HCT116 (cell line): ENCODE measurements at places on chromosomes 16 and 17.

- no peak for DNase-seq
Measured at GRCh38 chr16:75105306-75106061, 11.1 kb downstream of the LDHD start.

DNA sequence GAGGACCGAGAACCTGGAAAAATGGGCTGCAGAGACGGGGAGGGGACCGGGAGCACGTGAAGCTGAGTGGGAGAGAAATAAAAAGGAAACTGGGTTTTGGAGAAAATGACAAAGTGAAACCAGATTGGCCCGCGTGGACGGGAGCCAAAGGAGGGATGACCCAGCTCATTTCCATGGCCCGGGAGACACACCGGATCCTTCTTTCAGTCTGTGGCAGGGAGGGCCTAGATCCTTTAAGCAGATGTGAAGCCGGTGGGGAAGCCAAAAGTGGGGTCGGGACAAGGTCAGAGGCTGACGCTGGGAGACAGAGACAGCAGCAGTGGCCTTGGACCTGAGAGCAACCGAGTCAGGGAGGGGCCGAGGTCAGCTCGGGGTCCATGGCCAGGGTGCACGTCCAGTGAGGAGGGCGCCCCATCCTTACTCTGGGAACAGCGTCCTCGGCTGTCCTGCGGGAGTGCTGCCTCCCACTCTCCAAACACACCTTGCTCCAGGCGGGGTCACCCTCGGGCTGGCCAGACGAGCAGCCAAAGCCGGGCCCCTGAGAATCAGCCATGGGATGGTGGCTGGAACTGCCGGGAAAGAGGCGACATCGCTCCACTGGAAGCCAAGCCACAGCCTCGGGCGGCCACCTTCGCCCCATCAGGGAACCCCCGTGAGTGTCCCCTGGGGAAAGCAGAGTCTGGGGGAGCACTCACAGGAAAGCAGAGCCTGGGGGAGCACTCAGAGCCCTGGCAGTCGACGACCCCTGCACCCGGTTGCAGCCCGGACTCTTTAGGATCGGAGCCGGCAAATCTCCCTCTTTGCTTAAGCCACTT is 17.3 kb downstream of the CA5A start:
- DNase-seq: no peak

GRCh38 chr16:82560805-82561325 is 65.9 kb upstream of the CDH13 start:
- DNase-seq: no peak

DNA sequence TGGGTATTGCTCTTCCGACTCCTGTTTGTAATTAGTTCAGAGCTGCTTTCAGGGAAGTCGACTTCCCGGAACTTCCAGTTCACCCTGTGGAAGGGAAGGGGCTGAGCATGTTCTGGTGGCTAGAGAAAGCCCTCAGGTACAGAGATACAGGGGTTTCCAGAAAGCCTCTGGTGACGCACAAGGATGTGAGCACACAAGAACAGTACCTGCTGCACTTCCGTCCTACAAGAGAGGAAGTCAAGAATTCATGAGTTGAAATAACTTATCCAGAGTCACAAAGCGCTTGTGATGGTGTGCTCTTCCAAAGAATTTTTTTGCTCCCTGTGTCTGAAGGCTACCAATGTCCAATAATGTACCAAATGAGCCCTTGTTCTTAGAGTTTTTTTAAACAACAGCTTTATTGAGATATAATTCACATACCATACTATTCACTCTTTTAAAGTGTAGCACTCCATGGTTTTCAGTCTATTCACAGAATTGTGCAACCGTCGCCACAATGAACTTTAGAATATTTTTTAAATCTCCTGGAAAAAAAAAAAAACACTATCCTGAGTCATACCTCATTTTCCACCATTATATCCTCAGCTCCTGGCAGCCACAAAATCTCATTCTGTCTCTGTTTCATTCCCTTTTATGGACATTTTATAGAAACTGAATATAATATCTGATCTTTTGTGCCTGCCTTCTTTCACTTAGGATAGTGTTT is 327.6 kb downstream of the CDH13 start:
- no peak for DNase-seq

- DNase-seq: peak; percentile 16
Measured at GRCh38 chr17:74008196-74008595, 195.3 kb upstream of the RPL38 start.

GRCh38 chr16:23499801-23500200 is 10.5 kb downstream of the GGA2 start:
- no peak for DNase-seq

DNA sequence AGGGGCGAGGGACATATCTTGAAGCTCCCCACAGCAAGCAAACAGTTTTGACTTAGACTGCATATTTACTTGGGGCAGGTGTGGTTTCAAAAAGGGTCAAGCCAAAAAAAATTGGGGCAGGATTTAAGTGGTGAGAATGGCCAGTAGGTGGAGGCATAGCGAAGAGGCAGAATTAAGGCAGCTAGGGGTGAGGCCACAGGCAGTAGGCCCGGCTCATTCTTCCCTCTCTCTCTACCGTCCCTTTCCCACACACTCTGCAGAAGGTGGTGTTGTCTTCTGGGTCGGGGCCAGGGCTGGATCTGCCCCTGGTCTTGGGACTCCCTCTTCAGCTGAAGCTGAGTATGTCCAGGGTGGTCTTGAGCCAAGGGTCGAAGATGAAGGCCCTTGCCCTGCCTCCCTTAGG is 2.6 kb downstream of the SHBG start:
- DNase-seq: peak; percentile 54

DNA sequence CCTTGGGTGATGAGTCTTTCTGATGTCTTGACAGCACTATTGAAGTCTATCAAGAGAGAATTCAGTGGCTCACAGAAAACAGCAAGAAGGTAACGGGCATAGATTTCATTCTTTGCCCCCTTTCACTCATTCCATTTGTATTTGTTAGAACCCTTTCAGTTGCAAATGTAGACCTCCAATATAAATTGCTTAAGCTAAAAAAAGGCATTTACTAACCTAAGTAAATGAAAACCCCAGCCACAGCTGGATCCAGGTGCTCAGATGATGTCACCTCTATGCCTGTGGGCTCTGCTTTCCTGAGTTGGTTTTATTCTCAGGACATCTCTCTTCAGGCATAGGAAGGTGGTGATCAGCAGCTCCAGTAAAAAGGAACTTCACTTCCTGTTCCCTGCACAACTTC is 11.1 kb downstream of the VWA3A start:
- DNase-seq: no peak

- DNase-seq: no peak
Measured at GRCh38 chr17:42288803-42289610, 709 bp downstream of the STAT5A start.

DNA sequence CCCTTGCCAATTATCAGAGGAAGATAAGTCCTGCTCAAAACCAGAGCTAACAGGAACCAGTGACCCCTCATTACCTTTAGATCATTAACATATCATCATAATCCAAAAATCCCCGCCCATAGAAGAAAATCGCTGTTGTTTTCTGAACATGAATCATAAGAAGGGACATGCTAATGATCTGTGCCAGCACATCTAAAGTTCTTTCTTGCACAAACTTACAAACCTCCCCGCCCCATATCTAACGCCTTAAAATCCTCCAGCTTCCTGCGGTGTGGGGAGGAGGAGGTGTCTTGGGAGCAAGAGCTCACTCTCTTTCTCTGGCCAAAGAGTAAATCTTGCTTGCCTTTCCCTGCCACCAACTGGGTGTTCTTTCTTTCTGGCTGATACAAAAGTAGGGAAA is 78.3 kb downstream of the IRX3 start:
- DNase-seq: no peak

DNA sequence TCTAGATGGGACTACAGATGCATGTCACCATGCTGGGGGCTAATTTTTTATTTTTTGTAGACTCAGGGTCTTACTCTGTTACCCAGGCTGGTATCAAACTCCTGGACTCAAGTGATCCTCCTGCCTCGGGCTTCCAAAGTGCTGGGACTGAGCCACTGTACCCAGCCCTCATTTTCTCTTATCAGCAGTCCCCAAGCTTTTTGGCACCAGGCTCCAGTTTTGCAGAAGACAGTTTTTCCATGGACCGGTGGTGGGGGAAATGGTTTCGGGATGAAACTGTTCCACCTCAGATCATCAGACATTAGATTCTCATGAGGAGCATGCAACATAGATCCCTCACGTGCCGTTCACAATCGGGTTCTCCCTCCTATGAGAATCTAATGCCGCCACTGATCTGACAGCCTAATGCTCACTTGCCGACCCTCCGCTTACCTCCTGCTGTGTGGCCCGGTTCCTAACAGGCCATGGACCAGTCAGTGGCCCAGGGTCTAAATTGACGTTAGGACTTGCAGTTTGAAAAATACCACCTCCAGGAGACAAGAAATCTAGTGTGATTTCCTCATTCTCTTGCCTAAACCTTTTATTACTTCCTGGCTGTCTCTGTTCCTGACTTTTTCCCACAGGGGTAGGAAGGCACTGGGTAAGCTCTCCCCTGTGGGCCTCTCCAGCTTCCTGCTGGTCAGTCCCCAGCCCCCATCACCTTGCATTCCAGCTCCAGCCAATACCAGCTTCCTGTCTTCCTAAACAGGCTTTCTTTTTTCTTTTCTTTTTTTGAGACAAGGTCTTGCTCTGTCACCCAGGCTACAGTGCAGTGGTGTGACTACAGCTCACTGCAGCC is 9.3 kb upstream of the CNP start:
- no peak for DNase-seq

DNA sequence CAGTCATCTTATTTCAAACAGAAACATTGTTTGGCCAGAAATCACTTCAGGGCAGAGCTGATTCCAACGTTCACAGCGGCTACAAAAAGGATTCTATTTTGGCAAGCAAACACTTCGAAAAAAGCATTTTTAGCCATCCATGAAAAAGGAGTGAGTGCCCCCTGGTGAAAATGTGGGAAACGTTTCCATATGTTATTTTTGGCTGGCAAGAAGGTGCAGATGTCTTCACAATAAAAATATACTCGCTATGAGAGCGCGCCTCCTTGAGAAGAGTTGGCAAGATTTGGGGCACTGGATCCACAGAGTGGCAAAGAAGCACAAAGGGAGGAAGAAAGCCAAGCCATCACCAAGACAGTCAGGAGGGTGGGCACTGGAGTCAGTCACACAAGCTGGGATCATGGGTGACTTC is 191.1 kb downstream of the CHD9NB start:
- DNase-seq: peak; percentile 4

DNA sequence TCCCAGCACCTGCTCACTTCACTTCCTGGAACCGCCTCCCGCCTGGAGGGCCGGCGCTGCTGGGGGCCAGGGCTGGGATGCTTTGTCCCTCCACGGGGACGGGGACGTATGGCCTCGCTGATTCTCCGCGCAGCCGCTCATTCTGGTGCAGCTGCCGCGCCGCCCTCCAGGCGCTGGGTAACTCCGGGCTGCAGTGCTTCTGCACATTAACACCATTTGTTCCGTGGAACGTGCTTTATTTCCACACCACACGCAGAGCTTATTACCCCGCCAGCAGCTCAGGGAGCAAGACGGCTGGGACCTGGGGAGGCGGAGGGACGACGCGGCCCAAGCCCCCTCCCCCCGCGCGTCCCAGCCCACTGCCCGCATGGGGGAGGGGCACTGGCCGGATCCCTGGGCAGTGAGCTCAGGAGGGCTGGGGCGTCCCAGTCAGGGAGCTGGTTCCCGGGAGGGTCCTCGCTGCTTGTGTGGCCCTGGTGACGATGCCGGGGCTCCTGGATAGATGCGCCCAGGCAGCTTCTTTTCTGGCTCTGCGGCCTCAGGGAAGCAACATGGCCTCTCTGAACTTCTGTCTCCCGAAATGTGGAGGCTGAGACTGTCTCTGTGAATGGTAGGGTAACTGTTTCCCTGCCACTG is 45.4 kb upstream of the ACSF3 start:
- no peak for DNase-seq

DNA sequence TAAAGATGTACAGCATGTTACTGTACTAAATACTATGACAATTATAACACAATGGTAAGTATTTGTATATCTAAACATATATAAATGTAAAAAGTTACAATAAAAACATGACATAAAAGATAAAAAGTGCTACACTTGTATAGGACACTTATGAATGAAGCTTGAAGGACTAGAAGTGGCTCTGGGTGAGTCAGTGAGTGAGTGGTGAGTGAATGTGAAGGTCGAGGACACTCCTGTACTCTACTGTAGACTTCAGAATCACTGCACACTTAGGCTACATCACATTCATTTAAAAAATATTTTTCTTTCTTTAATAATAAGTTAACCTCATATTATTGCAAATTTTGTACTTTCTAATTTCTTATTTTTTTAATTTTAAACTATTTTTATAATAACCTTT is 1476.7 kb upstream of the CDH8 start:
- DNase-seq: no peak

- no peak for DNase-seq
Measured at GRCh38 chr16:15033309-15033707, 22.6 kb downstream of the NTAN1 start.

DNA sequence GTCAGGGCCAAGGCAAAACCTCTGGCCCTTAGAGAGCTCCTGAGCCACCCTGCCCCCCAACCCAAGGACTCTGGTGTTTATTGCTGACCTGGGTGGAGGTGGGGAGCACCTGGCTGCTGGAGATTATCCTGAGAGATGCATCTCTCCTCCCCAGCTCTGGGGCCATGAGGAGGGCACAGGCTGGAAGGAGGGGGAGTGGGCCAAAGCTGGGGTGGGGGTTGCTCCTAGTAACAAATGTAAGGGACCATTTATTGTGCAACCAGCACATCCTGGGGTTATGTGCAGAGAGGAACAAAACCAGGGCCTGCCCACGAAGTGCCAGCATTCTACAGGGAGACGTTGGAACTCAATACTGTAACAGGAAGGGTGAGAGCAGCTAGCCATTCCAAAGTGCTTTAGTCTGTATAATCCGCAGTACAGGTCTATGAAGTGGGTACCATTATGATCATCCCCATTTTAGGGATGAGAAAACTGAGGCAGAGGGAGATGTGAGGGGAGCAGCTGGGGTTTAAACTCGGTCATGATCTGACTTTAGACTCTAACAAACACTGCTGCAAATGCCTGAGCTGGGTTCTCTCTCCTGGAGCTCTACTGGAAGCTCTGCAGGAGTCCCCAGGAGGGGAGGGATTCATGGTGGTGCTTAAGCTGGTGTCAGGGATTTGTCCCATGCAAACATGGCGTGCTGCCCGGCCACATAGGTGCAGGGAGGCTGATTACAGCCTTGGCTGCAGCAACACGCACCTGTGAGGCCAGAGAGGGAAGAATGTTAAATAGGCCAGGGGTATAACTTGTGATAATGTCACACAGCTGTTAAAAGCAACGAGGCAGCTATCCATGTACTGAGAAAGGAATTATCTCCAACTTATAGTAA is 1.4 kb upstream of the RHBDF2 start:
- no peak for DNase-seq

DNA sequence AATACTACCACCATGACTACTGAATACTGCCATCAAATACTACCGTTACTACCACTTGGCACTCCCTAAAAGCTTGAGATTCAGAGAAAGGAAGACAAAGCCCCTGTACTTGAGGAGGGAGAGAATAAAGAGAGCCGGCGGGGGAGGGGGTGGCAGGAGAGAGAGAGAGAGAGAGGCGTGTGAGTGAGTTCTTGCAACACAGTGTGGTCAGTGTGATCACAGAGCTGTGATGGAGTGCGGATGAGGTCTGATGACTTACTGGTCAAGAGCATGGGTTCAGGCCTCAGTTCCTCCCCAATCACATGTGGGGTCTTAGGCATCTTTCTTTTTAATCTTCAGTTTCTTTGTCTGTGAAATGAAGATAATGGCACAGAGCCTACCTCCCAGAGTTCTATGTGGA is 19.2 kb downstream of the PRKCB start:
- no peak for DNase-seq
